Right lobe of liver (tissue), 6 donors: ENCODE measurements at places on chromosomes 2 and 18.
A peak's percentile ranks its signal among the peaks of the same experiment; 100 is the strongest.

DNA sequence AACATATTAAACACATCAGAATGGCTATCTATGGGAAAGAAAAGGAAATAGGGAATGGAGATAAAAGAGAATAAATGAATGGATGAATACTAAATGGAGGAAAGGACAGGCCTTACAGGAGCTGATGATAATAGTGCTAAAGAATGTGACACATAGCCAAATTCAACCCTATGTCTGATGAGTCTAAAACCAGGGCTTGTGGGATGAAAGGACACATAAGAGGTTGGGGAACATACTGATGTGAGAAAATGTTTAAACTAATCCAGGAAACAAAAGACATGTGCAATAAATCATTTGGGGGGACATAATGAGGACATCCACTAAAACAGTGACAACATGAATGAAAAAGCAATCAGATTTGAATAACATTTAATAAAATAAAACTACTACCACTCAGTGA is 120.0 kb downstream of the DYM start:
- no peak for DNase-seq

- no peak for DNase-seq
Observed at GRCh38 chr2:42813763-42814162, 21.4 kb upstream of the HAAO start.

- peak; percentile 84 for DNase-seq
Observed at GRCh38 chr18:48680339-48681250, 141.8 kb downstream of the CTIF start.

GRCh38 chr2:207960090-207960489 is 65.2 kb downstream of the PLEKHM3 start:
- DNase-seq = no peak

GRCh38 chr18:45122506-45122905 is 441.8 kb downstream of the SETBP1 start:
- no peak for DNase-seq

DNA sequence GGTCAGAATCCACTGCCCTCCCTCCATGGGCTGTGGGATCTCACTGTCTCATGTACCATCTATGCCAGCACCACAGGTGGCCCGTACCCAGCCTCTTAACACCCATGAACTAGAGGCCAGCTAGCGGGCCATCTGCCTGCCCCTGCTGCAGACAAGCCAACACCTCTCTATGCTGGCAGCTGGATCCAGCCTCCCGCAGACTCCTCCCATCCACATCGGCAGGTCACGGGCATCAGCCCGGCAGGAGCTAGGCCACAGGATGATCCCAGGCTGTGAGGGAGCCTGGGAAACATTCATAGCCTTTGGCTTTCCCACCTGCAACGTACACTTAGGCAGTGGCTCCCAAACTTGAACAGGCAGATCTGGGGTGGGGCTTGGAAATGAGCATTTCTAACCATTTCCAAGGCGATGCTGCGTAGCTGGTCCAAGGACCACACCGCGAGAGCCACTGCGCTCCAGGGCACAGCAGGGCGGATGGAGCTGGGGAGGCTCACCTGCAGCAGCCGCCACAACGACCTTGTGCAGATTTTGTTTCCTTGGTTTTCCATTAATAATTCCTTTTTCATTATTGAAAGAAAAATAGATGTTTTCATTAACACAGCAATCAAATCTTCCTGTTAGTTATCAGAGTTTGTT is 114.7 kb downstream of the KCNF1 start:
- DNase-seq = no peak

DNA sequence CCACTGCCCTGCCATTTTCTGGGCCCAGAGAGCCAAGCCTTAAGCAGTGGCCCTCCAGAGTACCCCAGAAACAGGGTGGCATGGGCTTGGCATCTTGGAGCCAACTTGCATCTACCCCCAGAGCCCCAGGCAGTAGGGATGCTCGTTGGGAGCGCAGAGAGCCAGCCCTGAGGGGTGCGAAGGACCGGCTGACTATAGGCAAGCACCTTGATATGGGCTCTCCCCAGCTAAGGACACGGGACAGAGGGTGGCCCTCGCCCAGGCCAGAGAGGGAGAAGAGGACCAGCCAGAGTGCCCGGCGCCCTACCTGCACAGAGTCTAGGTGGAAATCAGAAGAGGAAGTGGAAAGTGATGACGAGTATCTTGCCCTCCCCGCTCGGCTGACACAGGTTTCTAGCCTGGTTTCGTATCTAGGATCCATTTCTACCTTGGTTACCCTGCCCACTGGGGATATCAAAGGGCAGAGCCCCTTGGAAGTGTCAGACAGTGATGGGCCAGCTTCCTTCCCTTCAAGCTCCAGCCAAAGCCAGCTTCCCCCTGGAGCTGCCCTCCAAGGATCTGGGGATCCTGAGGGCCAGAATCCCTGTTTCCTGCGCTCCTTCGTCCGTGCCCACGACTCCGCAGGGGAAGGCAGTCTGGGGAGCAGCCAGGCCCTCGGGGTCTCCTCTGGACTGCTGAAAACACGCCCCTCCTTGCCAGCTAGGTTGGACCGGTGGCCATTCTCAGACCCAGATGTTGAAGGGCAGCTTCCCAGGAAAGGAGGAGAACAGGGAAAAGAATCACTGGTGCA is 16.2 kb downstream of the CEP68 start:
- no peak for DNase-seq

DNA sequence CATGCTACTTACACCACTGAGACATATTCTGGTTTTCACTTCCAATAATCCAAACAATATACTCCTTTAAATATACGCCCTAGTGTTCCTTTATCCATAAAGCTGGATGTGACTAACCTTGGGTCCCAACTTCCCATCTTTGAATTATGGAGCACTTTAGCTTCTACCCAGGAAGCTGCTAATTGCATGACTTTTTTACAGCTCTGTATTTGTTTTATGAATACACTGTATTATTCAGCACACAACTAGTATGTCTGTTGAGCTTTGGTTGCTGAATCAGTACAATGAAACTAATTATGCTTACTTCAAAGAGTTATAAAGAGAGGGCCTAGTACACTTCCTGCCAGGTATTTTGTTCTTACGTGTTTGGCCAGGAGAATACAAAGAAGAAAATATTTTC is 118.5 kb downstream of the BAZ2B start:
- no peak for DNase-seq

DNA sequence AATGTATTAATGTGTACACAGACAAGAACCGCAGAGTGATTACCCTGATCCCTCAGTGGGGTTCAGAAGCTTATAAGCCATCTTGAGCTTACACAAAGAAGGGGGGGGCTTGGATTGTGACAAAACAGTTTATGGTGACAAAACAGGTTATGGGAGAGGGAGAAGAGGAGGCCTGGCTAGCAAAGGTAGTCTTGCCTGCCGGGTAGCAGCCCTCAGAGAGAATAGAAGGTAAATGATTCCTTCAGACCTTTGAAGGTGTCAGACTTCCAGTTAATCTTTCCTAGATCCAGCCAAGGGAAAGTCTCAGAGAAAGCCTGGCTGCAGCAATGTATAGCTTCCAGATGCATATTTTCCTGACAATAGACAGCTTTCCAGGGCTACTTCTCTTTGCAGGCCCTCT is 44.6 kb upstream of the RAPH1 start:
- no peak for DNase-seq

GRCh38 chr2:64000630-64001381 is 18.4 kb downstream of the VPS54 start:
- DNase-seq = no peak

- DNase-seq = no peak
Observed at GRCh38 chr2:8176887-8177286, 505.0 kb upstream of the ID2 start.

DNA sequence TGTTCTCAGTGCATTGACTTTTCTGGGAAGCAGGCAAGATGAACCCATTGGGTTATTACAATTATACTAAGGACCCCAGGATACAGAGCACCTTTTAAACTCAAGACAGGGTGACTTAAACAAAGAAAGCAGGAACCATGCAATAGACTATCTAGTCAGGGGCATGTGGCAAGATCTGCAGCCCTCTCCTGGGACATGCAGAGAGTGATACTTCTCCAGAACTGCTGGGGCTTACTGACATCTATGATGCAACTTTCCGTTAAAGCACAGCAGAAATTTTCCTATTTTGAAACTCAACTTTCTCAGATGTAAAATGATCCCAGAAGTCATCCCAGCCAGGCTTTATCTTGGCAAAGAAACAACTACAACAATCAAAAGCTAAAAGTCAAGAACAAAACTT is 162.2 kb upstream of the HNMT start:
- no peak for DNase-seq
